Dermis microvascular lymphatic vessel endothelial cell (primary cell): ENCODE measurements at places on chromosomes 4 and X. TPM values are rescaled to one million over a fixed set of nuclear protein-coding genes. Genes with fewer than 3 reads are reported as not detected.
A peak's percentile ranks its signal among the peaks of the same experiment; 100 is the strongest.

- peak; percentile 19 for DNase-seq
Observed at GRCh38 chrX:107629540-107629909, 1.2 kb downstream of the PRPS1 start.

- no peak for DNase-seq
Observed at GRCh38 chr4:96784336-96784735, 944.4 kb downstream of the PDHA2 start.

GRCh38 chr4:37602454-37603069, 83.6 kb downstream of the RELL1 start:
- DNase-seq, result no peak

The TRO gene
- total RNA-seq, result 1.2 and 4.2 TPM in 2 replicates

The DCAF12L2 gene
- total RNA-seq, result not detected in 2 replicates

The PDE5A gene
- total RNA-seq, result 3.1 and 3.4 TPM in 2 replicates
